ENCODE measurements at places on chromosomes 1 and 21.

- peak; percentile 41 for DNase-seq
Measured at GRCh38 chr1:223628233-223629125, 37.0 kb downstream of the CAPN8 start.

GRCh38 chr1:13549521-13549920 lies 34.1 kb upstream of the PDPN start:
- no peak for DNase-seq

GRCh38 chr1:164261691-164262240 lies 297.2 kb upstream of the PBX1 start:
- no peak for DNase-seq

DNA sequence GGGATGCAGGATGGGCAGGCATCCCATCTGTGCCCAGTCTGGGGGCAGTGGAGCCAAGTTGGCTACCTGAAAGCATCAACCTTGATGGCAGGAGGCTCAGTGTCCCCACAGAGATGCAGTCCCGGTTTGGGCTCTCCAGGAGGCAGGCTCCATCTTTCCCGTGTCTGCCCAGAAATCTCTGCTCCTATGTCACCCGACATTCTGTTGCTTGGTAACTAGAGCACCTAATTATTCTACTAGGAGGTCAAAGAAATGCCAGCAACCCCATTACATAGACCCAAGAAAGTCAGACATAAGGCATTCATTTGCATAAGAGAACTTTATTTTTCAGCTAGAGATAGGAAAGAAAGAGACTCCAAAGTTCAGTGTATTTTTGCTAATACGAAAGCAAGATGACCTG lies 100.3 kb upstream of the BACE2 start:
- no peak for DNase-seq

- DNase-seq = no peak
Measured at GRCh38 chr21:45403825-45404729, 888 bp upstream of the COL18A1 start.

DNA sequence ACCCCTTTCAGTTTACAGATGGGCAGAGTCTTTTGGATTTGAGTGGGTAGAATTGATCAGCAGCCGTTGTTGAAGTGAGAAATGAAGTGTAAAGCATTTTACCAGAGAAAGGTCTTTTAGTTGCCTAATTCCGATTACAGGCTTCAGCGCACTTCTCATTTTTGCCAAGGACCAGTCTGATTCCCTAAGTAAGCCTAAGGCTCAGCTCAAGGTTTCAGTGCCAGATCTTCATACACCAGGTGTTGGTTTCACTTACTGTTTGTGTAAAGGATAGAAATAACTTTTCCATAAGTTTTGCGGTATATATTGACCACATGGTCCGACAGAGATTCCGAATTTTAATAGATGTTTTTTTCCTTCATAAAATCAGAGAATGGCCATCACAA lies 83.9 kb upstream of the BMP8A start:
- DNase-seq = no peak

DNA sequence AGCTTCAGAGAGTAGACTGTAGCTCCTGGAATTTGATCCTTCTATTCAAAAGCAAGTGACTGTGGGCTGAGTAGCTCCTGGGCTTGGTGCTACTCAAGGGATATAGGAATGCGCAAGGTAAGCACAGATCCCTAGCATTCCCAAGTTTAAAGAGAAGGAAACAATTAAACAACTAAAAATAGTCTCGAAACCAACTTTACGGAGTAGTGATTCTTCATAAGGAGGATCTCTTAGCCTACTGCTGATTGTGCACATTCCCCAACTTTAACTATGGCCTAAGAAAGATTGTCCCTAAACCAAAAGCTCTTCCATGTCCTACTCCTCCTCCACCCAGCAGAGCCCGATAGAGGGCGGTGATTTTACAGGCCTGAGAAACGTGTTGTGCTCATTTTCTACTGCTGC lies 226.5 kb upstream of the CAMK1G start:
- DNase-seq = no peak

DNA sequence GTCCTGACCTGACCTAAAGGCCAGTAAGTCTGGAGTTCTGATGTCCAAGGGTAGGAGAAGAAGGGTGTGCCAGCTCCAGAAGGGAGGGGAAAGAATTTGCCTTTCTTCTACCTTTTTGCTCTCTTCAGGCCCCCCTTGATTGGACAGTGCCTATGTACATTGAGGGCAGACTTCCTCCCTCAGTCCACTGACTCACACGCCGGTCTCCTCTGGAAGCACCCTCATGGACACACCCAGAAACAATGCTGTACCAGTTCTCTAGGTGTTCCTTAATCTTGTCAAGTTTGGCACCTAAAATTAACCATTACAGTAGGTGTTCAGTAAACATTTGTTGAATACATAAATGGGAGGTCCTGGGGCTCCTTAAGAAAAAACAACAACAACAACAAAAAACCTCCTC lies 51.0 kb upstream of the POU2F1 start:
- no peak for DNase-seq

- DNase-seq = no peak
Measured at GRCh38 chr1:107048241-107048640, 8.2 kb upstream of the PRMT6 start.

DNA sequence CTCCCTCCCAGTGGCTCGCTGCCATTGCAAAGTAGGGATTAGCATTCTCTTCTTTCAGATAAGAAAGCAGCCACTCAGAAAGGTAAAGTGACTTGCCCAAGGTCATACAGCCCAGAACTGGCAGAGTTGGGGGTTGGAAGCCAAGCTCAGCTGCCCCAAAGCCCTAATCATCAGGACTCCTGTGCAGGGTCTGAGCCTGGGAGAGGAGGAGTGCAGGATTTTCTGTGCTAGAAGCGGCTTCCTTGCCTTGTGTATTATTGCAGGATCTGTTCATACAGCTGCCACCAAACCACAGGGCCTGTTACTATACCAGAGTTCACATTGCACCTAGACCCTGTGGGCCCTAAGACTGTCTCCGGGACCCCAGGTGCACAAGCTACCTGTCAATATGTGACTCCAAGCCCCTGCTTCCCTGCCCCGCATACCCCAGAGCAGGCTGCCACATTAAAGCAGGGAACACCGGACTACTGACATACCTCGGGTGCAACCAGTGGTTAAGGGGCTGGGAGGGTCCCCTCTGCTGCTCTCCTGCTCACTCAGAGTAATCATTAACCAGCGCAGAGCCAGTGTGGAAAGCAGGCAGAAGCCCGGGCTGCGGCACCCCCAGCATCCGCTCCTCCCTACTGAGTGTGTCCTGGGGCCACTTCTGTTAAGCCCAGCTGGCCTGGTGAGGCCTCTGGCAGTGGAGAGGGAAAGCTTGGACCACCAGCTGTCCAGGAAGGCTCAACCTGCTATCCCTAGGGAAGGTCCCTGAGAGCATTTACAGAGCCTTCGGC lies 15.8 kb downstream of the HSPG2 start:
- no peak for DNase-seq

- no peak for DNase-seq
Measured at GRCh38 chr1:210456731-210457255, 128.1 kb downstream of the HHAT start.

- no peak for DNase-seq
Measured at GRCh38 chr1:19456968-19457441, 28.3 kb downstream of the CAPZB start.

- no peak for DNase-seq
Measured at GRCh38 chr1:189216886-189217285, 1260.8 kb downstream of the BRINP3 start.

DNA sequence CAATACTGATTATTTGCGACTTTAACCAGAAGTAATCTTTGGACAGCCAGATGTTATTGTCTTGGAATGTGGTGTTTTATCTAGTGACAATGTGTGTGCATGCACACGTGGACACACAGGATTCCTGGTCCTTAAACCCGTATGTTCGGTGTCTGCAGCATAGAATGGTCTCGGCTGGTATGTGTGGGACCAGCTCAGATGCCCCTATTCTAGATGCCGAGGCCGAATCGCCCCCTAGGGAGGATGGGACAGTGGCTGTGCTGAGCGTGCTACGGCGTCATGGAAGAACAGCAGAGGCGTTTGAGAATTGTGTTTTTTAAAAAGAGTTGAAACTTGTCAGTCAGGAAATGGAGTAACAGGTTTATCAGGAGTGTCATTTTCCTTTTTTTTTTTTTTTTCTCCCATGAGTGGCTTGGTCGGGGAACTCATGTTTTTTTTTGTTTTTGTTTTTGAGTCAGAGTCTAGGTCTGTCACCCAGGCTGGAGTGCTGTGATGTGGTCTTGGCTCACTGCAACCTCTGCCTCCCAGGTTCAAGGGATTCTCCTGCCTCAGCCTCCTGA lies 30.1 kb downstream of the SKI start:
- DNase-seq = peak; percentile 40

DNA sequence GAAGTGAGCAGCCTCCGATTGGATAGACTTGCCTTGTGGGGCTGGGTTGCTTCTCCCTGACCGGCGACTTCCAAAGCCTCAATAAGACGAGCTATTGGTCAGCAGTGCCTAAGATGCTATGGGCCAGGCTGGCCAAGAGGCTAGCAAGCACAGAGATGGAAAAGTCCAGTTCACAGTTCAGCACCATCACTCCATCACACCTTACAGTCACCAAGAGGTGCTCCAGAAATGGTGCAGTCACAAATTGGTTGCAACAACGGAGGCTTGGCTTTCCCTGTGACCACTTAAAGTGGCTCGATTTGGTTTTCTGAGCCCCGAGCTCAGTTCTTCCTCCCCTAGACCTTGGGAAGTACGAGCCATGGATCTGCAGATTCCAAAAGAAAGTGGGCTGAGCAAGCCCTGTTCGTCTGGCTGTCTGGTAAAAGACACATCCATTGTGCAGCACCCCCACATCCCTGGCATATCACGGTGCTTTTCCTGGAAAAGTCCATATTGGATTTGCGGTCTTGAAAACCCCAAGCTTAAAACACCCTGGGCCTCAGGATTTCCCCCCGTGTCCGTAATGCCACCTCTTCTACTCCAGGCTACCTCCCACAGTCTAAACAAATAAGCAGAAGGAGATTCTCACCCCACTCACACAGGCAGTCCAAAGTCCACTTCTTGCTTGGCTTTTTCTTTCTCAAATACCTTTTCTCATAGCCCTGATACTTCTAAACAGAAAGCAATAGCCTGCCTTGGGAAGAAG lies 1.3 kb downstream of the SLAMF1 start:
- DNase-seq = no peak

DNA sequence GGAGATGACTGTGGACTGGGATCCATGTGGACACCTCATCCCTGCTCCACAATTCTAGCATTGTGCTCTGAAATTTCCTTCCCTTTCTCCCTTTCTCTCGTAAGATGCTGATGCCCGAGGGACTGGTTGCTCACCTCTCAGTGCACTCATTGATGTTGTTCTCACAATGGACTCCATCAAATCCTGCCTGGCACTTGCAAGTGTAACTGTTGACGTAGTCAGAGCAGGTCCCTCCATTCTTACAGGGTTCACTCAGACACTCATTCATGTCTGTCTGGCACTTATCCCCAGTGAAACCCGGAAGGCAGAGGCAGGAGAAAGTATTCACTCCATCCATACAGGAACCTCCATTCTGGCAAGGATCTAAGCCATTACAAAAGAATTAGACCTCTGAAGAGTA lies 45.1 kb upstream of the ADAM30 start:
- no peak for DNase-seq

- no peak for DNase-seq
Measured at GRCh38 chr1:31798086-31798432, 17.8 kb downstream of the SPOCD1 start.

DNA sequence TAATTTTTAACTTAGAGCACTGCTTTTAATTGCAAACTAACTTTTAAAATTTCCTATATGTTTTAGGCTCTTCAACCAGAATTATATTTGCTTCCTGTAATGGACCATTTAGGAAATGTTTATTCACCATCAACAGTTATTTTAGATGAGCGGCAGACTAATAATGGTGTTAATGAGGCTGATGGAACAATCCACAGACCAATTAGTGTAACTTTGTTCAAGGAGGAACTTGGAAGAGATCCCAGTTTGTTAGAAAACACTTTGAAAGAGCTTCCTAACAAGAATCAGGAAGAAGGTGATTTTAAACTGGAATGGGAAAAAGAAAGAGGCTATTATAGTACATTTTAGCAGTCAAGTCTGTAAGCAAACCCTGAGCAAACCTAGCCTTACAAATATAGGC lies 19.4 kb upstream of the GNG5 start:
- no peak for DNase-seq

DNA sequence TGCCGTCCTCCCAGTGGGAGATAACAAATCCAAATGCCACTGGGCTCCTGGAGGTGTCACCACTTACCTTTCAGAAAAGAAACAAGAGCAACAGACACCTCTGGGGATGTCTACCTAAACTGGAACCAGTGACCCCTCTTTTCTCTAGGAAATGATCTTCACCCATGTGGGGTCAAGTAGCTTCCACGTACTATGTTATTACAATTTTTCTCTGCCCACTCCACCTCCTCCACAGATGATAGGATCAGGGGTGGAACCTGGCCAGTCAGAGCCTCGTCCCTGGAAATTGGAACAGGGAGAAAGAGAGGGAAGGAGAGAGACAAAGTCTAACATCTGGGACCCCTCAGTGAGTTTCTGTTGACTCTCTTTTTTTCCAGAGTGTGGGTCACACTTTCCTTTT lies 50.1 kb downstream of the H3-3A start:
- no peak for DNase-seq

Data from CD4-positive, alpha-beta T cell treated with Interleukin-17A for 1 hour (primary cell).